ENCODE measurements at places on chromosomes 1 and 21.

DNA sequence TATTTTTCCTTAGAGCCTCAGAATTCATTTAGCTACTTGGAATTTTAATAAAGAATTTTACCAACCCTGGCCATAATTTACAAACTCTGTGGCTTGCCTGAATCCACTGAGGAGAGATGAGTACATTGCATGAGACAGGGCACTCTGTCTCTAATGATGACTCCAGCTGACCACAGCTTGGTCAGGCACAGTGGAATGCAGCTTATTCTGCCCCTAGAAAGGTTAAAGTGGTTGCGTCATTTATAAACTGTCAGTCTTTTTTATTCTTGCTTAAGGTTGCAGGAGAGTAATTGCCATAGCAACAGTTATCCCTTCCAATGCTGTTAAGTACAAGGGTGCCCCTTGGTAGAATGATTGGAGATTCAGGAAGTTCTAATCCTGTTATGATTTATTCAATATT lies 28.3 kb downstream of the PDE4B start:
- DNase-seq: no peak

DNA sequence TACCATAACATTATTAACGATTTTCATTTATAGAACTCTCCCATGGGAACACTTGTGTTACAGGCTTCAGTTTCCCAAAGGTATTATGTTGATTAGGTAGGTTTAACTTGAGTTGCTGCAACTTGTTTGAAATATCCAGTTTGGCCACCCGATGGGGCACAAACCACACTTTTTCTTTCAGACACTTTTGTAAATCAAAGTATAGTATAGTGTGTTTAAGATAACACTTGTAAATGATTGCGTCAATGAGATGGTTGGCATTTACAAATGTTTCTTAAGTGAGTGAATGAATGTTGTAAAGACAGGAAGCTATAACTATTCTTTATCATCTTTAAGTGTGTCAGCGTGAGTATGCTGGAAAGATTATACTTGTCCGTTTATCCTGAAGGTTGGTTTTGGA lies 4.3 kb downstream of the XPR1 start:
- no peak for DNase-seq

- no peak for DNase-seq
These were observed 12.7 kb downstream of the SPATC1L start for GRCh38 chr21:46171585-46171984.

GRCh38 chr1:96296991-96297390 lies 424.6 kb upstream of the PTBP2 start:
- DNase-seq: no peak

DNA sequence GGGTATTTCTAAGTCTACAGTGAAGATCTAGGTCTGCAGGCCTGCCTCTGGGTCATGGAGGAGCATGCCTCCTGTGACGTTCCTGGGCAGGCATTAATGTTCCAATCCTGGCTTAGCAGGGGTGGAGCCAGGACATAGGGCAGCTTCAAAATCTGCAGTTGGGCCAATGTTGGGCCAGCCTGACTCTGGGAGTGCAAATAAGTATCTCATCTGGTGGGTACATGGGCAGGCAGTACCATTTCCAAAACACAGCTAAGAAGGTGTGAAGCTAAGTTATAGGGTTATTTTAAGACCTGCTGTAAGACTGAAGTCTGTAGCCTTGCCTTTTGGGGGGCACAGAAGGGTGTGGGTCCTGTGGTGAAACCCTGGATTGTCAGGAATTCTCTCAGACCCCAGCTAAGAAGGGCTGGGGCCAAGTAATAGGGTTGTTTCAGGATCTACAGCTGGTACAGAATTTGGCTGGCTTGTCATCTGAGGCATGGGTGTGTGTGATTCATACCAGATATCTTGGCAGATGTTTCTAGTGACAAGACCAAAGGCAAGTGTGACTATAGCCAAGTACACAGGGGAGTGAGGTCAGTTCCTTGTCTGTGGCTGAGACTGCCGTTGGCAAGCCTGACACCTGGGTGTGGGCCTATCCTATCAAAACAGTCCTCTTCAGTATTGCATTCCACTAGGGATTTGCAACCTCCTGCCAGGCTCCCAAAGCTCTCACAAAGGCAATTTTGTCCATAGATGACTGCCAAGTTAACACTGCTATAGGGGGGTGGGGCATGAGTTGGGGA lies 468.7 kb upstream of the B3GALT2 start:
- no peak for DNase-seq

GRCh38 chr1:1088801-1089680 lies 14.9 kb upstream of the RNF223 start:
- DNase-seq: no peak

DNA sequence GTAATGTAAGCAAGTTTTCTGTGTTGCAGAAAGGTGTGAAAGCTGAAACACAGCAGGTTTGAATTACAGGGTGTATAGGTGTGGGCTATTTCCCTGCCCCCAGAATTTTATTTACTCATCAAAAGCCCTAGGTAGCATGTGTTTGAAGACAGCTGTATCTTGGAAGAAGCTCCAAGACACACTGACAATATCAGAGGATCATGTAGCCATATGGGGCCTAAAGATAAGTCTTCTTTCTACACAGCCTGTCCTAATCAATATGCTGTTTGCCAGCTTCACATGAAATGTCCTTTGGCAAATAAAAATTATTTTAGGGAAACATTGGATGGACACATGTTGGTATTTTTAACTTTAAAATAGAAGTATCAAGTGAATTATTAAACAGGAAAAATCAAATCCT lies 17.5 kb upstream of the SUCO start:
- no peak for DNase-seq

Measured in stimulated activated CD4-positive, alpha-beta T cell treated with anti-CD3 and anti-CD28 coated beads, Interleukin-4, amount 100 ng/mL, for 4 hours (primary cell).